Vagina (tissue), 2 donors: ENCODE measurements at places on chromosomes 2 and 18.

DNA sequence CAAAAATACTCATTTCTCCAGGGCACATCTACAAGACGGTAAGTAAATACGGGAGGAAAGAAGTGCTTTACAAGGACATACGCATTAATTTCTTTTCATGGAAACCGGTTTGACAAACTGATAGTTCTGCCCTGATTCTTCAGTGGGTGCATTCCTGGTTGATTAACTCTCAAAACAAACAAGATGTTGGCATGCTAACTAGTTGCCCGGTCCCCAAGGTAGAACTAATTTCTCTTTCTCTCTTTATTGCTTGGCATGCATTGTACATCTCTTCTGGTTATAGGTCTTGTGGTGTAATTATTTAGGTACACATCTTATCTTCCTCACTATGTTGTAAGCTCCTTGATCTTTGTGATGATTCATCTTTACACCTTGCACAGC is 46.9 kb upstream of the SPATS2L start:
- no peak for DNase-seq

DNA sequence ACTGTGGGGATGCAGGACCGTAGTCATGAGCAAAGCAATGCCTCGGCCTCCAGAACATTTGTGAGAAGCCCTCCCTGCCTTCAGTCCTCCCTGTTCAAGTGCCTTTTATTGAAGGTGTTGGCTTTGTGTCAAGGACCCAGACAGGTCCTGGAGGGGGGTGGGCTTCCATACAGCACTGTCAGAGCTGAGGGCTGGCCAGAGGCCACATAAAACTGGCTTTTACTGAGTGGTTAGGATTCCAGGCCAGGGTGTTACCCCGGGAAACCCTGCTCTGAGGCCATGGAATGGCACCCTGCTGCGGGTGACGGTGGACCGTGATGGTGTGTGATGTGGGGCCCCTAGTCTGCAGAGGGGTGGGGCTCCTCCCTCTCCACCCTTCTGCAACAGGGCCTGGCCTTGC is 41.6 kb downstream of the TOGARAM2 start:
- no peak for DNase-seq

DNA sequence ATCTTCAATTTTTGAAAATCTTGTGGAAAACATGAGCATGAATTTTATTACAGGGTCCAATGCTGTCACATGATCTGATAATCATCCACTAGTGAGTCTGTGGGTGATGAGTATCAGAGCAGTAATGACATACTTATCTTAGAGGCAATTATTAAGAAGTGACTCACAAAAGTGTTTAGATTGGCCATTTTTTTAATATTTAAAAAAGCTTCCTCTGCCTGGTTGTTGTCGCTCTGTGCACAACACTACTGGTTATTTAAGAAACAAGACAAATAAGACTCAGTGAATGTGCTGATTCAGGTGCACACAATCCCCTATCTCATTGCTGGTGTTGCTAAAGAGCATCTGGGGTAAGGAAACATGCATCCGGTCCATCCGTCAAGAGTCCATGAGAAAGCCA is 665.8 kb upstream of the ZEB2 start:
- DNase-seq, result no peak

DNA sequence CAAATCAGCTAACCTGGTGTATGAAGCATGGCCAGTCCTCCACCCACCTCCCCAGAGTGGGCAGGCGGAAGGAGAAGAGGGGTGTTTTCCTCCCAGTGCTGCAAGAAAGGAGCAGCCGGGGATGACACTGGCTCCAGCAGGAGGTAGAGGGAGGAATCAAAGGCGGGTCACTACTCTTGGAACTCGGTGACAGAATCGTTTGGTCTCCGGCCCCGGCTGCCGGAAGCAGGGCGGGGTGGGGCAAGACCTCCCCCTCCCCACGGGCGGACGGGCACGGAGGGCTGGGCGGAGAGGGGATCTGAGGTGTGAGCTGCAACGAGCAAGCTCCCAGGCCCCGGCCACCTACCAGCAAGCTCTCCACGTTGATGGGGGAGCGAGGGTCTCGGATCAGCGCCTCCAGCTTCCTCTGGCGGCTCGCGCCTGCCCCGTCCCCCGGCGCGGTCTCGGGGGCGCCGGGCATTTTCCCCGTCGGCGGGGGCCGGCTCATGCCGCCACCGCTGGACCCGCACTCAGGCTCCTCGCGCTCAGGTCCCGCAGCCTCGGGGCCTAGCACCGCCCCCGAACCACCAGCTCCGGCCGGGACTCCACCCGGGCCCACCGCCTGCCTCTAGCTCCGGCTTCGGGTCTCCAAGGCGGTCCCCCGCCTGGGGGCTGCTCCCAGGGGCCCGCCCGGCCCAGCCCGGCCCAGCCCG is 640 bp downstream of the ROCK2 start:
- no peak for DNase-seq

- no peak for DNase-seq
Measured at GRCh38 chr18:75360215-75360614, 67.3 kb downstream of the SMIM21 start.

- DNase-seq, result no peak
Measured at GRCh38 chr2:70474256-70474848, 79.3 kb downstream of the TGFA start.
